ENCODE measurements at places on chromosomes 11 and 22.

DNA sequence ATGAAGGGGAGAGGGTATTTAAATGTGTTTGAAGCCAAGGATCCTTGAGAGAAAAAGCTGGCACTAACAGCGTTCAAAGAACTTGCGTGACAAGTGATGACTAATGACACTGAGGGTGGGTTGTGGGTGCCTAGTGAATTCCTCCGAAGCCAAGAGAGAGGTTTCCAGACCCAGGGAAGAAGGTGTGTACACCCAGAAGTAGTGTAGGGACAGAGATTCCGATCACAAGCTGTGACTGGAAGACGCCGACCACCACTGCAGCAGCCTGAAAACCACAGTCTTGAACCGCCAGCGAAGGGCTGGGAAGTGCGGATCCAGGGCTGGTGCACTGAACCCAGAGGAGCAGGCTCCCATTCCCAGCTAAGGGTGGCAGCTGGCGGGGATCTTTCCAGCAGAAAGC, 9.5 kb downstream of the PPARA start:
- no peak for DNase-seq

GRCh38 chr11:116043857-116044256, 539.6 kb upstream of the CADM1 start:
- DNase-seq, result no peak

GRCh38 chr11:122413677-122414076, 241.8 kb upstream of the UBASH3B start:
- DNase-seq, result no peak

- no peak for DNase-seq
Measured at GRCh38 chr11:8810540-8811301, 100.3 kb upstream of the AKIP1 start.

DNA sequence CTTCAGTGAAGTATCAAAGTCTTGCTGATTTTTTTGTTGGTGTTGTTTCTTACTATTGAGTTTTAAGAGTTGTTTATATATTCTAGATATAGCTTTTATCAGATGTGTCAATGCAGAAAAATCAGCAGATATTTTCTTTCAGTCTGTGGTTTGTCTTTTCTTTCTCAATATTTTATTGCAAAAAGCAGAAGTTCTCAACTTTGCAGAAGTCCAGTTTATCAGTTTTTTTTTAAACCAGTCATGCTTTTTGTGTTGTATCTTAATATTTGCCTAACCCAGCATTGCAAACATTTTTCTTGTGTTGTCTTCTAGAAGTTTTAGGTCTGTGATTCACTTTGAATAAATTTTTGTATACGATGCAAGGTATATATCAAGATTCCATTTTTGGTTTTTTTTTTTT, 7.0 kb downstream of the ASRGL1 start:
- DNase-seq, result no peak

DNA sequence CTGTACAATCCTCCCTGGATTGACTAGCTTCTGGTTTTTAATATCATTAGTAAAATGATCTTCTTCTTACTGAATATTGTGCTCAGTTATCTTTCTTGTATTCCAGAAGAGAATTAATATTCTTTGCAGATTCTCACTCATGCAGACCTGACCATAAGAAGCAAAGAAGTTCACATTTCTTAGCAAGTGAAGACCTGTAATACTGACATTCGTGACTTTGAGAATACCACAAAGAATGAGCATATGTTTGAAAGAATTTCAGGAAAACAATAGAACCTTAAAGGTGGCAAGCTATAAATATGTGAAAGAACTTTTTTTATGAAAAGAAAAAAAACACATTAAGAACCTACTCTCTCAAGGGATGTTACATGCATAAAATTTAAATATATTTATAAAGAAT, 371.6 kb downstream of the JRKL start:
- no peak for DNase-seq

- DNase-seq, result peak; percentile 19
Measured at GRCh38 chr11:44608991-44609782, 43.7 kb downstream of the CD82 start.

DNA sequence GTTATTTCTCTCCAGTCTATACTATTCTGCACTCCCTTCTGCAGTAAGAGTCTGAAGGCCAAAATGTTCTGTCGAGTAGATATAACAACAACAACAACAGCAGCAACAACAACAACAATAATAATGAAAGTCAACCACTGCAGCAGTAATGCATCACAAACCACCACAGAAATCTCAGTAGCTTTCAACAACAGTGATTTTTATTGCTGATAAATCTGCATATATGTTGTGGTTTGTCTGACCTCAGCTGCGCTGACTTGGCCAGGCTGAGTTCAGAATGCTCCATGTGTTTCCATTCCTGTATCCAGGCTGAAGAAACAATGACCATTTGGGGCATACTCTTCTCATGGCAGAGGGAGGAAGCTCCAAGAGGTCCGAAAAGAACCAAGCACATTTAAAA, 32.3 kb upstream of the CYP2R1 start:
- DNase-seq, result no peak

DNA sequence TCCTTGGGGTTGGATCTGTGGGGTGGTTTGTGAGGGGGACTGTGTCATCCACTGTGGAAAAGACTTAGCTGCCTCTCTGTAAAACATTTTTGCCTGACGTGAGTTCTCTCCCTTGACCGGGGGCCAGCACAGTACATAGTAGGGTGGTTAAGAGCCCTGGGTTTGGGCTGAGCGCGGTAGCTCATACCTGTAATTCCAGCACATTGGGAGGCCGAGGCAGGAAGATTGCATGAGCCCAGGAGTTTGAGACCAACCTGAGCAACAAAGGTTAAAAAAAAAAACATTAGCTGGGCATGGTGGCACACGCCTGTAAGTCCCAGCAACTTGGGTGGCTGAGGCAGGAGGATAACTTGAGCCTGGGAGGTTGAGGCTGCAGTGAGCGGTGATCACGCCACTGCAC, 74.7 kb upstream of the WNT7B start:
- no peak for DNase-seq

GRCh38 chr22:49088801-49089791, 738.6 kb downstream of the BRD1 start:
- DNase-seq, result no peak

GRCh38 chr11:19091366-19091765, 25.6 kb upstream of the ZDHHC13 start:
- no peak for DNase-seq

- DNase-seq, result no peak
Measured at GRCh38 chr11:105918600-105918999, 103.4 kb downstream of the MSANTD4 start.

DNA sequence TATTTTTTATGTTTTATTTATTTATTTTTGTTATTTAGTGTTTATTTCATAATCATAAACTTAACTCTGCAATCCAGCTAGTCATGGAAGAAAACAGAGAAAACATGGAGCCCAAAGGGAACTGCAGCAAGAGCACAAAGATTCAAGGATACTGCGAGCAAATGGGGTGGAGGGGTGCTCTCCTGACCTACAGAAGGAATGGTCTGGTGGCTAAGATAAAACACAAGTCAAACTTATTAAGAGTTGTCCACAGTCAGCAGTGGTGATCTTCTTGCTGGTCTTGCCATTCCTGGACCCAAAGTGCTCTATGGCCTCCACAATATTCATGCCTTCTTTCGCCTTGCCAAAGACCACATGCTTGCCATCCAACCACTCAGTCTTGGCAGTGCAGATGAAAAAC, 36.7 kb downstream of the STIM1 start:
- DNase-seq, result no peak

GRCh38 chr11:126861796-126862459, 138.6 kb downstream of the KIRREL3 start:
- DNase-seq, result no peak

- DNase-seq, result no peak
Measured at GRCh38 chr22:36327922-36328551, 59.7 kb downstream of the MYH9 start.

DNA sequence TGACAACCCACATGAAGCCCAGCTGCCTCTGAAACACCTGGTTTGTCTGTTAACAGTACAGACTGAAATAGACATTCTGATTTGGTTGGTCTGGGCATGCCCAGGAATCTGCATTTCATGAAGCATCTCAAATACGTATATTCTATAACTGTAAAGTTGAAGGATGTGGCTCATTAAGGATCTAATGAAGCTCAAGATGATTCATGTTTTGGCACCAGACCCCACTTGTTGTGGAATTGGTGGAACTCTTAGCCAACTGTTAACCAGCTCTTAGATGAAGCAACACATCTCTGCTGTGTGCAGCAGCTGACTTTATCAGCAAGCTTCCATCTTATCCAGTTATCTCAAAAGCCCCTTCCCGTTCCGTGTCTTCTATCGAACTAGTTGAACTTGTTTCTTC, 232.2 kb downstream of the INSC start:
- DNase-seq, result no peak

DNA sequence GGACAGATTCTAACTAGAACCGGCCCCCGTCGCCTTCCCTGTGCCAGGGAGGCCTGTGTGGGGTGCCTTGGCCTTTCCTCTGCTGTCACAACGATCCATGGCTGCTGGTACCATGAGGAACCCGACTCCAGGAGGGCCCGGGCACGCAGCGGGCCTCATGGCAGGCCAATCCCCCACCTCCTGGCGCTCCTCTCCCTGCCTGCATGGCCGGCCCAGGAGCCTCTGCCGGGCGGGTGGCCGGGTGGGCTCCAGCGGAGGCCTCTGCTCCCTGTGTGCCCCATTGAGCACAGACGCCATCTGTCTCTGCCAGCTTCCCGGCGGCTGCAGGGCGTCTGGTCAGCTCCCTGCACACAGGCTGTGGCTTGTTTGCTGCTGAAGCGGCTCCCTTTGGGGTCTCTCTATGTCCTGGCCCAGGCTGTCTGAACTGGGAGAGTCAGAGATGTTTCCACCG, 86.5 kb downstream of the MYEOV start:
- no peak for DNase-seq

GRCh38 chr22:43860831-43861230, 1.5 kb downstream of the SULT4A1 start:
- DNase-seq, result no peak

DNA sequence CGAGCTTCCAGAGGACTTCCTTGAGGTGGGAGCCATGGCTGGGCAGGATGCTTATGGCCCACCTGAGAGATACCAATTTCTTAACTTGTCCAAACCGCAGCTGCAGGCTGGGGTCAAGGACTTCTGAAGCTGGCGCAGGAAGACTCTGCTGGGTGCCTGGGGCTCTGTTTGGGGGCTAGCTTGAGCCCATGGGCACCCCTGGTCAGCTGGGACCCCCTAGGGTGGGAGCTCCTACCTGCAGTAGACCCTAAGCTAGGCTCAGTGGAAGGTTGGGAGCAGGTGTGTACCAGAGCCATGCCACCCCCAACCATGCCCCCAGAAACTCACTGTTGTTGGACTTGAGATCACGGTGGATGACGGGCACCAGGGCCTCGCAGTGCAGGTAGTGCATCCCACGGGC, 1.3 kb downstream of the MAP3K11 start:
- DNase-seq, result no peak

- DNase-seq, result no peak
Measured at GRCh38 chr11:17750013-17750800, 15.6 kb downstream of the KCNC1 start.

GRCh38 chr11:11155962-11156815, 196.9 kb downstream of the CSNK2A3 start:
- peak; percentile 24 for DNase-seq

GRCh38 chr11:837990-838307, 4.4 kb downstream of the POLR2L start:
- no peak for DNase-seq

- DNase-seq, result no peak
Measured at GRCh38 chr11:3894128-3894731, 38.8 kb downstream of the STIM1 start.

DNA sequence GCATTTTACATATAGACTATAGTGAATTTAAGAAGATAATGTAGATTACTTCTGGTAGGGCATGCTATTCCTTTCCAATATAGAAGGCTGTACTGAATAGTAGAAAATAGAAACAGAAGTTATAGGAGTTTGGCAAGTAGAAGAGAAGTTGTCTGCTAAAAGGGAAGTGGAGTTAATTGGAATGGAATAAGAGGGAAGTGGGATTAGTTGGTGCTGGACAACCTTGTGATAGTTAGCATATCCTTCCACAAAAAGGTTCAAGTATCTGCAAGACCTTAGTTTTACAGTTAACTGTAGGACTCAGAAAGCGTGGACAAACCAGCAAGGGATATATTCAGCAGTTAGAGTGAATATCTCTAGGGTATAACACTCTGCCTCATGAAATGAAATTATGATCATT, 185.5 kb downstream of the SWAP70 start:
- DNase-seq, result no peak

GRCh38 chr22:39360242-39360641, 10.5 kb downstream of the SYNGR1 start:
- no peak for DNase-seq

- DNase-seq, result no peak
Measured at GRCh38 chr11:131192628-131193027, 177.8 kb upstream of the NTM start.

DNA sequence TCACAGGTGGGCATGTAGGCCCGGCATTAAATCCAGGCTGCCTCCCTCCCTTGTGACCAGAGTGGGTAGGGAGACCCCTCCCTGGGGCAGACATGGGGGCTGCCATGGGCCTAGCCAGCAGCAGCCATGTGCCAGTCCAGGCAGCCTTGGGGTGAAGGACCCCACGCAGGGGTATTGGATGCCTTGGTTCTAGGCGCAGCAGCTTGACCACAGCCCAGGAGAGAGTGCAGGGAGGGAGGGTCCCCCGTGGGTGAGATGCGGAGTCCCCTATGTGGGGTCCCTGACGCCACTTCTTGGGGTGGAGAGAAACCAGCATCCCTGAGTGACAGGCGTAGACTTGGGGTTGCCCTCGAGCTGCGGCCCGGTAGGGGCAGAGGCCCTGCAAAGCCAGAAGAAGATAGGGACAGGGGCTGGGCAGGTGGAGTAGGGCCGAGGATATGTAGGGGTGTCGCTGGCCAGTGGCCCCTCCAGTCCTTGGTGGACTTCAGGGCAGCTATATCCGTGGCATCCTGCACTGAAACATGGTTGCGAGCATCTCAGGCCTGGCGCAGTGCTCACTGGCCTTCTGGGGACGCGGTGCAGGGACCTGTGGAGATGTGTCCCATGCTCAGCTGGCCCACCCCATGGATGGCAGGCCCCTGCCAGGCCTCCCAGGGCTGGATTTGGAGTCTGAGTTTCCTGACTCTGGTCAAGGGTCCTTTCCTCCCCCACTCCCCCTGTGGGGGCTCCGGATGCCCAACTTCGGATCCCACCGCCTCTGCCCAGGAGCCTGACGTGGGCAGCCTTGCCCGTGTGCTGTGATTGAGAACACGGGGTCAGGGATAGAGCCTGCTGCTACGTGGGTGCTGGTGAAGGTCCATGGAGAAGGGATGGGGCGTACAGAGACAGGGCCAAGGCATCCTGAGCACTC, 1179.8 kb downstream of the BRD1 start:
- no peak for DNase-seq

DNA sequence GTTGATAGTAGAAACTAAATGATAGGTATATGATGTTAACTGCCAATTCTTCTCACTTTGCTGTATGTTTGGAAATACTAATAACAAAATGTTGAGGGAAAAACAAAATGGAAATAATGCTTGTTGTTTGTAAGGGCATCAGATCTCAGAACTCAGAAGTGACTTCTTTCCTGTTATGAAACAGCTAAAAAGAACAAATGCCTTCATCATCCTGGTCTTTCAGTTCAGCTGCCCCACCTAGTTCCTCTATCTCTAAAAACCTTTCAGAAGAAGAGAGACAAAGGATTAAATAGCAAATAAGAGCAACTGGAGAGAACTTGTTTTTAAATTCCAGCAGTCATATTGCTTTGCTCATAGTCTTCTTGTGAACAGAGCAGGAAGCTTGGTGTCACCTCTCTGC, 345.3 kb upstream of the NCAM1 start:
- DNase-seq, result no peak

- no peak for DNase-seq
Measured at GRCh38 chr22:29997107-29997506, 83.2 kb upstream of the HORMAD2 start.

All from activated CD4-positive, alpha-beta T cell treated with anti-CD3 and anti-CD28 coated beads, Interleukin-2, Interleukin-4, amounts not matched to agents 100 ng/mL and 50 ng/mL, durations not matched to agents 16 hours and 8 hours (primary cell).